ENCODE measurements at places on chromosomes 7 and 10.

DNA sequence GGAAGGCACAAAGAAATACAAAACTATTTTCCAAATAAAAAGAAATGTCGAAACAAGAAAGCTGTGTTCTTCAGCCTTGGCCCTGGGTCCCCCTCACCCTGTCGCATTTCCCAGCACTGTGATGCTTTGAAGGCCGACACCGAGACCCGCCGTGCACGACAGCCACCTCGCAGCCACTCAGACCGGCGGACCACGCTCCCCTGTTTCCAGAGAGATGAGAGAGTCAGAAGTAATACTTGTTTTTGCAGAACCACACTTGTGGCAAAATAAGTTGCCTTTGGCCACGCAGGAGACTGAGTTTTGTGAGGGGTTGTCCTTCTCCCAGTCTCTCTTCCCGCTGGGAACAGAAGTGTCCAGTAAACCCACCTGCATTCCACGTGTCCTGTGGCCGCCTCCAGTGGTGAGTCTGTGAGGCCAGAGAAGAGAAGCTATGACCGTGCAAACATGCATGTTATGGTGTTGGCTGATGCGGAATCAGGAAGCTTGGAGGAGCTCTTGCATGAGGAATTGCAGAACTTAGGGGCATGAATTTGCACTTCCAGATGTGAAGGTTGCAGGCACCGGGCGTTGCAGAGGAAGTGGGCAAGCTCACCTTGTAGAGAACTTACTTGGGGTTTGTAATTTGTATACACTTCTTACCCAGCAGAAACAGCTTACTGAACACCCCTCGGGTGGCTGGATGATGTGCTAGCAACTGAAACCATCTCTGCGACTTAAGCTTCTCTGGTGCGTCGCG, 194.5 kb downstream of the EBF3 start:
- DNase-seq, result no peak

- no peak for DNase-seq
These were observed 77.5 kb downstream of the SLC25A13 start for GRCh38 chr7:96244244-96244991.

GRCh38 chr7:122595885-122596284, 103.0 kb downstream of the RNF133 start:
- DNase-seq, result no peak

- DNase-seq, result no peak
These were observed 21.4 kb downstream of the HKDC1 start for GRCh38 chr10:69241575-69241974.

GRCh38 chr7:76357475-76358010, 1.2 kb downstream of the YWHAG start:
- no peak for DNase-seq

- no peak for DNase-seq
These were observed 66.3 kb downstream of the MTERF1 start for GRCh38 chr7:91814189-91814588.

GRCh38 chr7:28595076-28595475, 182.8 kb downstream of the CREB5 start:
- DNase-seq, result no peak

DNA sequence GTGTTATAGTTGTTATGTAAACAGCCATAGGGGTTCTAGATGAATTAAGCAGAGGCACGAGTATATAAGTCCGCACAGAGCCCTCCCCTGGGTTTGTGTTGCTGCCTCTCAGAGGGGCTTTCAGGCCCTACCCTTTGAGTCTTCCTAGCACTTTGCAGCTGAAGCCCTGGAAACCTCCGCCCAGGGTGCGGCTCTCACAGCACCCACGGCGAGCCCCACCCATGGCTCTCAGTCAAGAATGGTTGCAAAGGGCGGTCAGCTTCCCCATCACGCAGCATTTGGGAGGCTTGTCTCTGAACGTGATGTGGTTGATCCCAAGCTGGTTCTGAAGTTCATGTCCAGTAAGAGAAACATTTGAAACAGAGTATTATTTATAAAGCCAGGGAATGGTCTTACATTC, 18.8 kb upstream of the INSIG1 start:
- no peak for DNase-seq

Data from CD4-positive, alpha-beta T cell treated with Interleukin-15 for 1 hour (primary cell).